GF-D8 (cell line): ENCODE measurements at places on chromosomes 1 and 21.

DNA sequence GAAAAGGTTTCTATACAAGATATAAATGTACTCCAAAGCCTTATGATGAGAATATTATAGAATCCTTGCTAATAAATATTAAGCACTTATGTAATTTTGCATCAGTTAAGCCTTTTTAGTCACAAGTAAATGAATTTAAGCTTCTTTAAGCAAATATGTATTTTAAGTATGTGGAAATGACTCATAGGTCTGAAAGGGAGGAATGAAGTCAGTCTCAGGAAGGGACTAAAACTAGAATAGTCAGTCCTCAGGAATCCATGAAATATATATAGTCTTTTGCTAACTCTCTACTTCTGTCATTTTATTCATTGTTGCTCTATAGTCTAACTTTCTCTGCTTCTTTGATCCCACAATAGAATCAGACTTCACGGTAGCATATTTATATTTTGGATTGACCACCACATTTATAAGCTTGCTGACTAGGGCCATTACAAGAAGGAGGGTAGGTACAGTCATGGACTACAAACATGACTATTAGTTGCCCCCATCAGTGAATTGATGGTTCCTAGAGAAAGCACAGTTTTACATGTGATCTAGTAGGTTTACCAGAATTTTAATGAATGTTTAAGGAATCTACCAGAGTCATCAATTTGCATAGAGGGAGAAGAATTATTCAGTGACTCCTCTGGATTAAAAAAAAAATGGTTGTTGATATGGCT, 20.2 kb upstream of the RABGGTB start:
- DNase-seq: no peak

DNA sequence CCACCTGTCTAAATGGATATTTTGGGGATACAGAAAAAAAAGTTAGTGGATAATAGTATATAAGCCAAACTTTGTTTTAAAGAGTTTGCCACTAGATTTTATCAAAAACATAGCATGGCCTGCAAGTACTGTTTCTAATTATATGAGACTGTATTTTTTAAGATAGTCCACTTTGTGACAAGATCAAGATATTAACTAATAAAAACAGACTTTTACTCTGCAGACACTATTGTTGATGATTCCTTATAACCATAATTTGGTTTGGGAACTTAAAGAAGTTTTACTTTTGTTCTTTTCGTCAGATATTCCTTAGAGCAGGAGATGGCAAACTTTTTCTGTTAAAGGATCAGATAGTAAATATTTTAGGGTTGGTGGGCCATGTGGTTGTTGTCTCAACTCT, 36.4 kb downstream of the SMG7 start:
- no peak for DNase-seq

DNA sequence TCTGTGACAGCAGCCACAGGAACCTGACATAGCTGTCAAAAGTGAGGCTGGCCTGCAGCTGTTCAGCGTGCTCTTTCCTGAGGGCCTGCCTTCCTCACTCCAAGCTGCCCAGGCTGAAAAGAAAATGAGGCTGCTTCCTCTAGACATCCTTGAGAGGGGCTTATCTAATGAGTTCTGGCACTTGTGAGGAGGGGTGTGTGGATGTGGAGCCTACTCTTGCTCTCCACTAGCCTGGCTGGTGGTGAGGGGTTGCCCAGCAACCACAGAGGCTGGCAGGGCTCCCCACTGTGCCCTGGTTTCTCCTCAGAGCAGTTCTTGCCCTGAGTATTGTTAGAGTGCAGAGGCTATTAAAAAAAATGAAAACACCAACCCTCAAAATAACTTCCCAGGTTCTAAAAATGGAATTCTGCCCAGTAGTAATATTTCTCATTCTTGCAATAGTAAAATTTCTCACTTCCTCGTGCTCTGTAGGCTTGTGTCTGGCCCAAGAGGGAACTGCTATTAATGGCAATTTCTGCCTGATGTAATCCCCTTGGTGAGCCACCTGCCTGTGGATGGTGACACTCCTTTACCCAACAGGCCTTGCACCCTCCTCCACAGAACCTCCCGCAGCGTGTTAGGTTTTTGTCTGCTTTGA, 52.6 kb upstream of the EPS8L3 start:
- DNase-seq: peak; percentile 88

DNA sequence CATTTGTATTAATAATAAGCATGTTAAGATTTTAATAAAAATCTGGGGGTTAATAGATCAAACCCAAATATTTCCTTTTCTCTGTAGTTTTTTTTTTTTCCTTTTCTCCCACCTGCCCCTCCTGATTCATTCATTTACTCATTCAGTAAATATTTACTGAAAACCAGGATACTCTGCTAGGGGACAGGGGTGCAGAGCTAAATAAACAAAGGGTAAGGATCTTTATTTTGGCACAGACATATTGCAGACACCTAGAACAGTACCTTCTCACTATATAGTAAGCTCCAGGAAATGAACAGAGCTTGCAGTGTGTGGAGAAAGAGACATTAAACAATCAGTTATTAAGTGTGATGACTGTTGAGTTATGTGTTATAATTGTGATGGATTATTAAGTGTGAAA, 60.9 kb downstream of the AK5 start:
- DNase-seq: no peak

DNA sequence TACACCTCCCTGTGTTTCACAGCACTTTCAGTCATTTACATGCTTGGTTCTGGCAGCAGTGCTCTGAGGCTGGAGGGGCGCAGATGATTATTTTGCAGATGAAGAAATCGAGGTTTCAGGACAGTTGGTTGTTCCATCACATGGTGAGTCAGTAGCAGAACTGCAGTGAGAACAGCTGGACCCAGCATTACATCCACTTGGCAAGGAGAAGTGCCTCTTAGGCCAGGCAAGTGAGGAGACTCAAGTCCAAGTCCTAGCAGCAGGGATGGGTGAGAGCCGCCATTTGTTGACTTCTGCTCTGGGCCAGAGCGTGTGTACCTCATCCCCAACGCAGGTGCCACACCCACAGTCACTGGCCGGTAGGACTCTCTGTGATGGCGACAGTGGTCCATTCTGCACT, 26.8 kb upstream of the EPHA8 start:
- DNase-seq: no peak

DNA sequence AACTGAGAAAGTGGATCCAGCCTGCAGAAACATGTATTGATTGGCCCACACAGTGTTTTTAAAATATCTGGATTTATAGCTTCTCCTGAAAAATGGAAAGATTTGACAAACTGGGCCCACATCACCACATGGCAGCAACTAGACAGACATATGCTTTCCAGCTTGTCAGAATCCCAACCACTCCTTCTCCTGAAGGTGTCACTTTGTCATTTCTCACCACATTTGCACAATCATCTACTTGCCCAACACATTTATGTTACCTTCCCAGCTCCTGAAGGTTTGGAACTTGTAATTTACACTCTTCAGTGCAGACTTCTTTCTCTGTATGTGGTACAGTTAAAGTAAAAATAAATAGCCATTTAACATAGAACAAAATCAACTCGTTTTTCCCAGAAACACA, 126.1 kb upstream of the KIAA1614 start:
- DNase-seq: no peak

DNA sequence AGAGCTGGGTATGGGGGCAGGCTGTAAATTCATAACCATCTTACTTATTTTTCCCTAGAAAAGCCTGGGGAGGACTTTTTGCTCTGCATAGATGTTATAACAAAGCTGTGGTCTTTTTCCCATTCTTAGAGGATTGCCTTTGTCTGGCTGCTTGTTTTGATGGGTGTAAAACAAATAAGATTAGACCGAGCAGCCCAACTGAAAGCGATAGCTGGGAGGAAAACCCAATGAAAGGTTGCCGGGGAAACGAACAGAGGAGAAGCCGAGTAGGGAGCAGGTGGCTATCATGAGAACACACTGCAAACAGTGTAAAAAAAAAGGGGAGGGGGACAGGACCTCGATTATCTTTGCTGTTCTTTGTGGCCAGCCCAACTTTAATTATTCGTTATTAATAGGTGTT, 1.9 kb downstream of the ELAVL4 start:
- DNase-seq: no peak

DNA sequence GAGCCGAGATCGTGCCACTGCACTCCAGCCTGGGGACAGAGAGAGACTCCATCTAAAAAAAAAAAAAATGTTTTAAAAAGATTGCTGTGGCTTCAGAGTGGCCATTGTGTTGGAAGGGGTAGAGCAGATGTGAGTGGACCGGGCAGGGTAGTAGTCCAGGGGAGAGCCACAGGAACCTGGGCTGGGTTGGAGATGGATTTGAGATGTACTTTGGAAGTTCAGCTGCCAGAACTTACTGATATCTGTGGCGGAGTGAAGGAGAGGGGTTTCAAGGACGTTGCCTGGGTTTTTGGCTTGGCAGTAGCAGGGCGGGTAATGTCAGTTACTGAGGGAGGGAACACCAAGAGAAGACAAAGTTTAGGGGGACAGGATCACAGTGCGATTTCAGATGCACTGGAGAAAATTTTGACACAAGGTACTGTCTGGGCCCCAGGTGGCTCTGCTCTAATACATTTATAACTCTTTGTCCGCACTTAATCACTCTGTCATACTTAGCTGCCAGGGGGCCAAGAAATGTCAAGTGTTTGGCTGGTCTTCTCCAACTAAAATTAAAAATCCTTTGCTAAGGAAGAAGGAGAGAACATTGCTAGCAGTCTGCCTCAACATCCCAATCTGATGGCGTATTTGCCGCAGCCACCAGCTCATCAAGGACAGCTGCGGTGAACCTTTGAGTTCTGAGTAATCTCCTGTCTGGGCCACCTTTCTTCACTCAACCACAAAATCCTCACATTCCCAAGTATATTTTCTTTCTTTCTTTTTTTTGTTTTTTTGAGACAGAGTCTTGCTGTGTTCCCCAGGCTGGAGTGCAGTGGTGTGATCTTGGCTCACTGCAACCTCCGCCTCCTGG, 9.6 kb downstream of the EPHX1 start:
- no peak for DNase-seq

DNA sequence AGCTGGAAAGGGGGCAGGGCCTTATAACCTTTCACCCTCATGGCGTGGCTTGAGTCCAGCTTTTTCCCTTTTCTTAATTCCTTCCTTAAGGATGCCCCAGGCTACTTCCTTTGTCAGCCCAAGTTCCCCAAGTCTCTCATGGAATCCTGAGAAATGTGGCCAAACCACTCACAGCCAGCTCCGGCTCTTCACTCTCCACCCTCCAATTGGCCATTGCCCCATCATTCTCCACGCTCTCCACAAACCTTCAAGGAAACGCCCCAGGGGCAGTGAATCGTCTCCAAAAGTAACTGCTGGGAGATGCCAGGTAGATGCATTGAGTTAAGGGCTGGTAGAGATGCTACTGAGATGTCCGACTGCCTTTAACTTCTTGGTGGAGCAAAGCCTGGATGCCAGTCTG, 113.5 kb upstream of the CD34 start:
- no peak for DNase-seq

GRCh38 chr1:178939338-178940067, 68.6 kb upstream of the ANGPTL1 start:
- no peak for DNase-seq

GRCh38 chr1:185636848-185637247, 97.3 kb upstream of the HMCN1 start:
- DNase-seq: no peak

DNA sequence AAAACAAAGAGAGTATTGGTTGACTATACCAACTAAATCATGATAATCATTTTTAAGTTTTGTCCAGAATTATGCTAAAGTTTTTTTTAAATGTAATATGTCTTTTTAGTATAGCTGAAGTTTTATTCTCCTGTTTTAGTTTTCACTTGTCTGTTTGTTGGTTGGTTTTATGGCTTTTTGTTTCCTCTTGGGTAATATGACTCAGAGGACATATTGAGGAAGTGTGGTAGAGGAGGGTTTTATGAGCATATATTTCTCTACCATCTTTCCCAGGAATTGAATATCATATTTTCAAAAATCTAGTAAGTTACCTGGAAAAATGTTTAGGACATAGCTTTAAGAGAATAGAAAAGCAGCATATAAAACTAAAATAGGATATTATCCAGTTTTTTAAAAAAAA, 68.6 kb upstream of the MCOLN3 start:
- DNase-seq: peak; percentile 54
